ENCODE measurements at places on chromosomes 13 and 19.

DNA sequence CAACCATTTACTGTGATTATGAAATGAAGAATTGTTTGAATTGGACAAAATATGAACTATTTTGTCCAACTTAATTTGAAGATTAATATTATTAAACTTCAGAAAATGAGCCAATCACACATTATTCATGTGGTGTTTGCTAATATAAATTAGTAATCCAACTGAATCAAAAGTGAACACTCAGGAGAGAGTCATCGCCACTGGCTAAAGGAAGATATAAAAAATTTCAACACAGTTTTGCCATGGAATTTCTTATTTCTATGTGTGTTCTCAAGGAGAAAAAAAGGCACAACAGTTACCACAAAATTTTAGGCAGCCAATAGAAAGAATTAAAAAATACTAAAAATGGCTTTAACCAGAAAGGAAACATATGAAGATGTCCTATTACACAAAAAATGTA, 2683.8 kb downstream of the PCDH9 start:
- no peak for DNase-seq

- no peak for DNase-seq
Observed at GRCh38 chr19:56896095-56896494, 55.6 kb upstream of the PEG3 start.

GRCh38 chr13:22278336-22278929, 607.6 kb downstream of the FGF9 start:
- DNase-seq, result no peak

DNA sequence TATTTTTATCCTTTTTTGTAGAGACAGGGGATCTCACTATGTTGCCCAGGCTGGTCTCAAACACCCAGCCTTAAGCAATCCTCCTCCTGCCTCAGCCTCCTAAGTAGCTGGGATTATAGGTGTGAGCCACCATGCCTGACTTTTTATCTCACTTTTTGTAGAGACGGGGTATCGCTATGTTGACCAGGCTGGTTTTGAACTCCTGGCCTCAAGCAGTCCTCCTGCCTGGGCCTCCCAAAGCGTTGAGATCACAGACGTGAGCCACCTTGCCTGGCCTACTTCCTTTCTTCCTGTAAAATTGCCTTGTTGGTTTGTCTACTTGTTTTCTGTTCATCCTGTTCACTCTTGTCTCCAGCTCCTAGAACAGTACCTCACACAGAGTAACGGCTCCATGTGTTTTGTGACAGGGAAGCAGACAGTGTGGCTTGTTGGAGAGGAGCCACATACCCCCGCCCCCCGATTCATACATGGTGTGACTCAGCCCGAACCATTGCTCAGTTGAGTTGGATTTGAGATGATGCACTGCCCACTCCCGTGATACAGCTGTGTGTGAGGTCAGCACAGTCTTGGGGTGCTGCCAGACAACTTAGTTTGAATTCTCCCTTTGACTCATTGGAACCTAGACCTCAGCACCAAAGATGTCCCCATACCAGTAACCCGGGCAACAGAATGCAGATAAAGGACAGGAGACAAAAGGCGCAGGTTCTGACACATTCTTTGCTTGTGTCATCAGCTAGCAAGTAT, 34.2 kb downstream of the GPR42 start:
- no peak for DNase-seq

- DNase-seq, result peak; percentile 34
Observed at GRCh38 chr13:72839831-72840426, 58.0 kb downstream of the PIBF1 start.

DNA sequence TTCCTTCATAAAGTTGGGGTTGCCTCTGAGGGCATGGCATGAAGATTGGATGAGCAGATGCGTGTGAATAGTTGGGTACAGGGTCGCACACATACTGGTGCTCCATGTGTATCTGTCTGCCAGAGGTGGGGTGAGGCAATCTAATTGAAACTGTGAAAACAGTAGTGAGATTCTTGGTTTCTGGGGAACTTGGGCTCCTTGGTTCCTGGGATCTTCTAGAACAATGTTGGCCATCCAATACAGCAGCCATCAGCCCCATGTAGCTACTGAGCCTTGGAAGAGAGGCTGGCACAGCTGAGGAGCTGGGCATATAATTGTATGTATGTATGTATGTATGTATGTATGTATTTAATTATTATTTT, 616 bp downstream of the FCHO1 start:
- DNase-seq, result no peak

GRCh38 chr19:13036366-13036976, 41.2 kb downstream of the NFIX start:
- DNase-seq, result peak; percentile 81

DNA sequence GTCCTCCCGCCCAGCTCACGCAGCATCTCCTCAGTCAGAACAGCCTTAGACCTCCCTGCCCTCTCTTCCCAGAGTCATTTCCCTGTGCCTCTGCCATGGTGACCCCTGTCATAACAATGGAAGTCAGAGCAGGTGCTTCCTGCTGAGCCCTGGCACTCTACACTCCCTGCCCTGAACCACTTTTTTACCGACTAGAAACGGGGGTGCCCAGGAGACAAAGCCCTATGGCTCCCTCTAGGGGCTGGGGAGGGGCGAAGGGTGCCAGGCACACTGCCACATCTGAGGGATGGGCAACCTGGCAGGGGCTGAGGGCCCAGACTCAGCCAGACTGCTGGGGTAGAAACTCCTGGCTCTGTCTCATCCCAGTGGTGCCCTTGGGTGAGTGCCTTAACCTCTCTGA, 16.4 kb downstream of the ZNF574 start:
- no peak for DNase-seq

DNA sequence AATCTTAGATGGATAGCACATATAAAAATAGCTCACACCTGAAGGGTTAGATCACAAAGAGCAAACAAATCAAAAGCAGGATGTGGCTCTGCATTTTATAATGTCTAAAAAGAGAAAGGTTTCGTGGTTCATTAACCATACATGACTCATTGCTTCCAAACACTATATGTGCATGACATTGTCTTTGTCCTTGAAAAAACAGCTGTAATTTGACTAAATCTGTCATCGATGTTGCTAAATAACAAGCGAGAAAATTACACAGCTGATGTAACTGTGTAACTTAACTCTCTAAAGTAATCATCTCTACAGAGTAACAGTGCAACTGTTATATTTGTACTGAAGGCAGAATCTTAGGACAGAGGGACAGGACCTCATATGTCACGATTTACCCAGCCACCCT, 383.1 kb upstream of the GPC6 start:
- peak; percentile 73 for DNase-seq

GRCh38 chr13:110556224-110556606, 5.3 kb downstream of the RAB20 start:
- DNase-seq, result no peak

All from NCI-H1417 treated with DMSO at 0.1 percent for 48 hours (cell line).